ENCODE measurements at places on chromosomes 5 and 9.
A peak's percentile ranks its signal among the peaks of the same experiment; 100 is the strongest.

GRCh38 chr5:134456825-134457224, 45.1 kb upstream of the CDKN2AIPNL start:
- no peak overlapping the region for H3K27ac ChIP-seq
- no peak overlapping the region for H3K4me3 ChIP-seq
- no peak for DNase-seq

- no peak overlapping the region for H3K4me3 ChIP-seq
- no peak overlapping the region for H3K27ac ChIP-seq
- no peaks in the 10 kb centered on the region for H3K27me3 ChIP-seq
- no peak for DNase-seq
- peaks cover 12% of the 10 kb centered on the region for H3K36me3 ChIP-seq
Observed at GRCh38 chr9:132651259-132651658, 18.5 kb downstream of the DDX31 start.

GRCh38 chr5:173781816-173782670, 106.1 kb upstream of the CPEB4 start:
- no peak overlapping the region for H3K4me3 ChIP-seq
- no peaks in the 10 kb centered on the region for H3K36me3 ChIP-seq
- no peaks in the 10 kb centered on the region for H3K27me3 ChIP-seq
- peaks cover 19% of the 10 kb centered on the region for H3K4me1 ChIP-seq
- peak; percentile 64 for DNase-seq

GRCh38 chr5:145983446-145983845, 47.1 kb downstream of the SH3RF2 start:
- H3K27me3 ChIP-seq, result no peaks in the 10 kb centered on the region
- H3K4me3 ChIP-seq, result no peak overlapping the region

- H3K36me3 ChIP-seq, result no peaks in the 10 kb centered on the region
- no peak for DNase-seq
- no peak overlapping the region for H3K27ac ChIP-seq
- no peak overlapping the region for H3K4me3 ChIP-seq
- no peaks in the 10 kb centered on the region for H3K27me3 ChIP-seq
- no peaks in the 10 kb centered on the region for H3K4me1 ChIP-seq
Observed at GRCh38 chr9:114988962-114989599, 58.7 kb upstream of the TNFSF8 start.

DNA sequence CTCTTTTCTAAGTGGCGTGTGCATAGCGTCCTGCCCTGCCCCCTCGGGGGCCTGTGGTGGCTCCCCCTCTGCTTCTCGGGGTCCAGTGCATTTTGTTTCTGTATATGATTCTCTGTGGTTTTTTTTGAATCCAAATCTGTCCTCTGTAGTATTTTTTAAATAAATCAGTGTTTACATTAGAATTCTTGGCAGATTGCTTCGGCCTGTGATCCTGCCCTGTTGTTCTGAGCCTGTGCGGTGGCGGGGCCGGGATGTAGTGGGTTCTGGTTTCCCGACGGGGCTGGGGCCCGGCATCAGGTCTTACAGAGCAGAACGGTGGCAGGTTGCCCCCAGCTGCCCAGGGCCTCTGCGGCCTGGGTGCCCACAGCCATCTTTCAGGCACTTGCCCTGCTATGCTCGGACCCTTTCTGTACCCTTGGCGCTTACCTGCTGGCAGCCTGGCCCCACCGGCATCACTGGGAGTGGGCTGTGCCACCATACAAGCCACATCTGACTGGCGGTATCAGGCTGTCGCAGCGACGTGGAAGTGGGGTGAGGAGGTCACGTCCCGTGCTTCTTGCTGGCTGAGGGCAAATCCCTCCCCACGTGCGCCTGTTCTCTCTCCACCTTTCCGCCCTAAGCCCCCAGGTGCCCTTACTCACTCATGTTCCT, 9.0 kb downstream of the QRFP start:
- no peak overlapping the region for H3K27ac ChIP-seq
- no peak overlapping the region for H3K4me3 ChIP-seq
- H3K4me1 ChIP-seq, result peaks cover 44% of the 10 kb centered on the region

DNA sequence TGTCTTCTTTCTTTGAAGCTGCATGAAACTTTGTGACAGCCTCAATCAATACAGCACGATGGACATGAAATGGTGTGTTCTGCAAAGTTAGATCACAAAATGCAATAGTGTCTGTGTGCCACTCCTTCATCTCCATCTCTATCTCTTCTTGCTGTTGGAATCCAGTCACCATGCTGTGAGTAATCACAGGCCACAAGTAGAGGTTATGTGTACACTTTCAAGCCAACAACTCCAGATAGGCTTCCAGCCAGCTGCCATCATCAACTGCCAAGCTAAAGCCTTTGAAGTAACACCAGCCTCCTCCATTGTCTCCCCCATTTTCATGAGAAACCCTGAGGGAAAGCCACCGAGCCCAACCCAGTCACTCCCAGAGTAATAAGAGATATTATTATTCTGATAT, 360.6 kb downstream of the PTPRD start:
- H3K27ac ChIP-seq, result no peak overlapping the region
- no peak overlapping the region for H3K4me3 ChIP-seq
- no peaks in the 10 kb centered on the region for H3K36me3 ChIP-seq
- H3K4me1 ChIP-seq, result no peaks in the 10 kb centered on the region
- no peaks in the 10 kb centered on the region for H3K27me3 ChIP-seq

GRCh38 chr9:38061326-38061977, 7.6 kb downstream of the SHB start:
- H3K27me3 ChIP-seq, result no peaks in the 10 kb centered on the region
- H3K27ac ChIP-seq, result no peak overlapping the region
- DNase-seq, result no peak
- peaks cover 31% of the 10 kb centered on the region for H3K4me1 ChIP-seq

DNA sequence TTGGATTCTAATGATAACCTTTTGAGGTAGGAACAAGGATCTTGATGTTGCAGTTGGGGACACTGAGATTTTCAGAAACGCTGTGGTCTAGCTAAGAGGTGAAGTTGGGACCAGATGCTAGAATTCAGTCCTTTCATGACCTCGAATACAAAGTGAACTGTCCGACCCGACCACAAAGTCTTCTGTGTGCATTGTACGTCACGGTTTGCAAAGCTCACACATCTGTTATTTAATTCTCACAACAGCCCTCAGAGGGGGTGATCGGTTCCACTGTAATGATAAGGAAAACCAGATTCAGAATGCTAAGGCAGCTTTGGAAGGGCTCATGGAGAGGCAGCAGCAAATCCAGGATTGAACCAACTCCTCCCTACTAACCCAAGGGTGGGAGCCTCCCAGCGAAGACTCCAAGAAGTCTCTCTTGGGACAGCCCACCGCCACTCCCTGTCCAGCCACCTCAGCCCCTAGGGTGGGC, 16.6 kb upstream of the KIF12 start:
- H3K4me3 ChIP-seq, result no peak overlapping the region
- no peak overlapping the region for H3K27ac ChIP-seq
- H3K27me3 ChIP-seq, result peaks cover 9% of the 10 kb centered on the region
- H3K4me1 ChIP-seq, result peaks cover 37% of the 10 kb centered on the region

DNA sequence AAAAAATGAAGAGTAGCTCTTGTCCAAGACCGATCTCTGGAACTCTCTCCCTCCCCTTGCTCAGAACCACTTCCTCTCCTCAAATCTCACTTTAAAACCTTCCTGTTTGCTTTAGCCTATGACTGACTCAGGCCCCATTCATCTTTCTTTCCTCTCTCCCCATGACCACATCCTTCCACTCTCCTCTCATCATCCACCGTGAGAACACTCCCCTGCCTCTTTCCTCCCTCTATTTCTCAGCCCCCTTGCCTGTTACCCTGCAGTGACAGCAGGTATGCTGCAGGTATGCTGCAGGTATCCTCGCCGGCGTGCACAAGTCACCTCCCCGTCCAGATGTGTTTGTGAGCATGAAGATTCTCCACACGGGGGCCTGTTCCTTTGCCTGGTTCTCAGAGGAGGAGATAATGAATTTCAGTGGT, 505.3 kb downstream of the CCDC171 start:
- H3K4me3 ChIP-seq, result no peak overlapping the region
- H3K27me3 ChIP-seq, result no peaks in the 10 kb centered on the region
- no peaks in the 10 kb centered on the region for H3K4me1 ChIP-seq
- no peak overlapping the region for H3K27ac ChIP-seq
- no peaks in the 10 kb centered on the region for H3K36me3 ChIP-seq

- H3K4me3 ChIP-seq, result no peak overlapping the region
- no peaks in the 10 kb centered on the region for H3K4me1 ChIP-seq
- H3K27ac ChIP-seq, result no peak overlapping the region
- H3K27me3 ChIP-seq, result no peaks in the 10 kb centered on the region
- no peak for DNase-seq
Observed at GRCh38 chr9:130738281-130738680, 44.7 kb downstream of the EXOSC2 start.

DNA sequence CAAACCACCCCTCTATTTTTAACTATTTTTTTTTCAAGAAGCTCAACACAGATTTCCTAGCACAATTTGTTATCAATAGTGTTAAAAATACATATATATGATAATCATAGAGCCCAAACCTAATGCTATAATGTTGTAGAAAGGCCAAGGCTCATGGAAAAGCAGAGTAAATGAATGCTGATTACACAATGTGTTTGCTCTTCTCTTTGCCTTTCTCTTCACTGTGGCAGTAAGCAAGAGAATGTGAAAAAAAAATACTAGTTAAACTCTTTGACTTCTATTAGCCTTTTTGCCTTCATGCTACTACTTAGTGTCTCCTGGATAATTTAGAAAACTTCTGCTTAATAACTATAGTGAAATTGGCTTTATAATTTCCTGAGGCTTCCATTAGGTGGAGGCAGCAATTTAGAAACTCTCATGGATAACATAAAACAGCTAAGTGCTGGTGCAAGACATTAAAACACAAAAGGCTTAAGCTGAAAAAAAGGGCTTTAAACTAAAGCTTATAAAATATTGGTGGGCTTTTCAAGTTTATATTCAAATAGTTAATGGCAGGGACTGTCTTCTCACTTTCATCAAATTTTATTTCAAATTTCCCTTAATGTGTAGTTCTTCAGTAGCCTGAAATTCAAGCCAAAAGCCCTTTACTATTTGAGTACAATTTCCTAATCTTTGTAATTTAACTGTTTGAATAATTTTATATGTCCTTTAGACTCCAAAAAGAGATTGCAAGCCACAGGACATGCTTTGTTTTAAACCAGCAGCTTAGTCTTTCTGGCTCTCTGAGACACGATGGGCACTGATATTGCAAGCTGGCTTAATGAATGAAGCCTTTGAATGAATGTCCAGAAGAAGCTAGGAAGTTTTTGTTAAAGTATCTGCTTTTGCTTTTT, 2031.8 kb upstream of the CDH6 start:
- H3K27ac ChIP-seq, result no peak overlapping the region
- H3K4me3 ChIP-seq, result no peak overlapping the region
- no peak for DNase-seq
- no peaks in the 10 kb centered on the region for H3K4me1 ChIP-seq
- no peaks in the 10 kb centered on the region for H3K27me3 ChIP-seq
